ENCODE measurements at places on chromosomes 4 and X. TPM values are rescaled to one million over a fixed set of nuclear protein-coding genes. Genes with fewer than 3 reads are reported as not detected.

DNA sequence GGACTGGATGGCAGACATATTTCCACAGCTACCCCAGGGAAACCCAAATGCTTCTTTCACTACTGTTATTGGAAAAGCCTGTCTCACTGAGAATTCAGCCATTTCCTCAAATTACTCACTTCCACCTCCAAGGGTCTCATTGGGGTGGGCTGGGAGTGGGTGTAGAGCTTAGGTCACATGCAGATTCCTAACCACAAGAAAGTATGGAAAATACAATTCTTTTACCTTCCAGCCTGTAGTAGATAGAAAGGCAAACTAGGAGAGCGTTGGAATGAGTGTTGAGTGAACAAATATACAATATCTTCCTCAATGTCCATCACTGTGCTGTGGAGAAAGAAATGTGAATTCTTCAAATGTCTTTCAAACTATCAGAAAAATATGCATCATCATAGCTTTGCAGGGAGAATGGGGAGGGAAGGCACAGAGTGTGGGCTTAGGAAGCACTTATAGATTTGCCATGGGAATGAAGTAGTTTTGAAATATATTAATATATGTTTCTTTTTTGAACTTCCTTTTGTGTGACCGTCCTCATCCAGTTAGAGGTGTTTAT lies 245.3 kb upstream of the JADE1 start:
- no peak overlapping the region for H3K27ac ChIP-seq
- no peak for DNase-seq
- no peak overlapping the region for H3K4me3 ChIP-seq
- H3K27me3 ChIP-seq, result peaks cover 9% of the 10 kb centered on the region

- H3K27me3 ChIP-seq, result peaks cover 21% of the 10 kb centered on the region
- H3K4me1 ChIP-seq, result no peaks in the 10 kb centered on the region
- no peaks in the 10 kb centered on the region for H3K36me3 ChIP-seq
Measured at GRCh38 chr4:120658772-120659171, 263.8 kb downstream of the PRDM5 start.

GRCh38 chr4:167509551-167509950 lies 275.3 kb upstream of the SPOCK3 start:
- DNase-seq, result no peak
- no peaks in the 10 kb centered on the region for H3K36me3 ChIP-seq
- no peaks in the 10 kb centered on the region for H3K27me3 ChIP-seq

DNA sequence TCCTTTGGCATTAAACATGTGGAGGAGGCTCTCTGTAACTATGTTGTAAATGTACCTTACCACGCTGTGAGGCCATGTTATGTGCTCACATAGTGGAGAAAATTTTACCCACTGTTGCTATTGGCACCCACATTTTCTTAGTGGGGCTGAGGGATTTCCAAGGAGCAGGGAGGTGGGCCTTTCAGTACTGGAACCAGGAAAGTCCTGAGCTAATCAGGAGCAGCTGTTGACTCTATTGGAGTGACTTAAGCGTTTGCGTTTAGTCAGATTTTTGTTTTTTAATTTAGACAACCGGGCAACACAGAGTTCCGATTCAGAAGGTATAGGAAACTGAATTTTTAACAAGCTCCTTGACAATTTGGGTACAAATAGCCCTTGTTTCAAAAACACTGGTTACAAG lies 30.7 kb upstream of the WDR17 start:
- no peak overlapping the region for H3K27ac ChIP-seq
- no peaks in the 10 kb centered on the region for H3K4me1 ChIP-seq
- no peak overlapping the region for H3K4me3 ChIP-seq
- H3K27me3 ChIP-seq, result no peaks in the 10 kb centered on the region
- peaks cover 2% of the 10 kb centered on the region for H3K36me3 ChIP-seq
- no peak for DNase-seq

- no peaks in the 10 kb centered on the region for H3K36me3 ChIP-seq
- no peak overlapping the region for H3K27ac ChIP-seq
- no peaks in the 10 kb centered on the region for H3K27me3 ChIP-seq
- no peak overlapping the region for H3K4me3 ChIP-seq
Measured at GRCh38 chr4:164239976-164240375, 514.0 kb upstream of the SMIM31 start.

DNA sequence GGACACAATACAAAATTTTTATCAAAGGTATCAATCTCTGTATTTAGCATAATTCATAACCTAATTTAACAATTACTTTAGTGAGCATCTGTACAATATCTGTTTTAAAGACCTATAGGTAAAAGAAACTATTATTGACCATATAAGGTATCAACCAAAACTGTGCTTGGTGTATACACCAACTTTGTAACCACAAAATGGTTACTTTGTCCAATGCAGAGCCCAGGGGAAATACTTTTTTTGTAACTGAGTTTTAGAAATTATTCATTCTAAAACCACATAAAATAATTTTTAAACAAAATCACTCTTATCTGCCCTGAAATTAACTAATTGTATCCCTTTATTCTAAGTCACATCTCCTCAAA lies 5.0 kb downstream of the CXXC4 start:
- H3K36me3 ChIP-seq, result no peaks in the 10 kb centered on the region
- no peak overlapping the region for H3K27ac ChIP-seq
- no peak for DNase-seq
- H3K27me3 ChIP-seq, result peaks cover 65% of the 10 kb centered on the region

DNA sequence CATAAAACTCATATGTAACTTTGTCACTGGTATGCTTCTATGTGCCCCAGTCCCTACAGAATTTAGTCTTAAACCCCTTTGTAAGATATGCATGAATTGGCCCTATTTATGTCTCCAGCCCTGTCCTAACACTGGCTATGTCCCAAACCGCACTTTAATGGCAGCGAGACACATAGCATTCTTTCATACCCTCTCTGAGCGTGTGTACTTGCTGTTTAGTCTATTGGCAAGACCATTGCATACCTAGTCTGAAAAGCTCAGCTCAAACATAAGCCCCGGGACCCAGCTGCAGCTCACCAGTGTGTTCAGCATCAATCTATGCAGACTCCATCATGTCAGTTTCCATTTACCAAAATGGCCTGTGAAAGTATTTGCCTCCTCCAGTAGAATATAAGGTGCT lies 1018.4 kb upstream of the TENM3 start:
- no peaks in the 10 kb centered on the region for H3K4me1 ChIP-seq
- no peaks in the 10 kb centered on the region for H3K27me3 ChIP-seq
- H3K4me3 ChIP-seq, result no peak overlapping the region
- no peak for DNase-seq
- no peaks in the 10 kb centered on the region for H3K36me3 ChIP-seq
- H3K27ac ChIP-seq, result no peak overlapping the region

GRCh38 chr4:39792529-39792928 lies 94.6 kb downstream of the UBE2K start:
- H3K4me1 ChIP-seq, result no peaks in the 10 kb centered on the region
- DNase-seq, result no peak
- no peak overlapping the region for H3K27ac ChIP-seq
- no peaks in the 10 kb centered on the region for H3K27me3 ChIP-seq
- H3K4me3 ChIP-seq, result no peak overlapping the region

DNA sequence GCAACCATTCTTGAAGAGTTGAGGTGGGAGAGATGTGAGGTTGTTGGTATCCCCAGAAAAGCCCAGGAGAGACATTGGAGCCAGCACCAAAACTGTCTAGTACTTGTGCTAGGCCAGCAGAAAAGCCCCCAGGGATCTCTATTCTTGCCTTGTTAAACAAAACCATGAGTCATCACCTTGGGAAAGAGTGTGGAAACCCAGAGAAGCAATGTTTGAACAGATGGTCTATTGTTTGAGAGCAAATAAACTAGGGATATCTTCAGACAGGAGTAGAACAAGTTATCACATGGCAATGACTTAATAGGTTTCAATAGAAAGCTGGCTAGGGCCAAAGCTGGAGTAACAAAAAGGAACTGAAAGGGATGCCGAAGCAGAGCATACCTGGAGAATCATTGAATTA lies 195.7 kb upstream of the CASK start:
- H3K27ac ChIP-seq, result no peak overlapping the region
- H3K27me3 ChIP-seq, result peaks cover 7% of the 10 kb centered on the region
- no peak for DNase-seq
- no peaks in the 10 kb centered on the region for H3K4me1 ChIP-seq

GRCh38 chr4:40238700-40239548 lies 42.1 kb downstream of the RHOH start:
- H3K4me1 ChIP-seq, result peaks cover 97% of the 10 kb centered on the region
- peak; percentile 78 for DNase-seq
- peak overlapping the region; percentile 95 for H3K4me3 ChIP-seq

DNA sequence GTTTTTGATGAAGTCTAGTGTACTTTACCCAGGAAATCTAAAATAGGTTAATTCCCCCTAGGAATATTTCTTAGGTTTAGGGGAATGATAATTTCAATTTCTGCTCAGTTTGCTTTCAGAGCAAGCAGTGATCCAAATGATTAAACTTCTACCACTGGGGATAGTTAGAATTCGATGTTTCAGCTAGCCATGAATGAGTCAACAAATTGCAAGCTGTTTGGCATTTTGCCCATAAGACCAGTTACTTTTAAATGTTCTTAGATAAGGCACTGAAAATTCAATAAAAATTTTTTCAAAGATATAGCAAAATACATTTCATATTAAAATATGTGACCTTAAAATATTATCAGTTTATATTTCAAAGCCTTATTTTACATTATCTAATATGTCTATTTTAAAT lies 993.6 kb downstream of the ARAP2 start:
- H3K4me3 ChIP-seq, result no peak overlapping the region
- no peaks in the 10 kb centered on the region for H3K36me3 ChIP-seq
- no peak for DNase-seq
- H3K27me3 ChIP-seq, result no peaks in the 10 kb centered on the region

- no peaks in the 10 kb centered on the region for H3K36me3 ChIP-seq
- H3K4me3 ChIP-seq, result no peak overlapping the region
- H3K27ac ChIP-seq, result no peak overlapping the region
- H3K4me1 ChIP-seq, result no peaks in the 10 kb centered on the region
- DNase-seq, result no peak
- H3K27me3 ChIP-seq, result peaks cover 8% of the 10 kb centered on the region
Measured at GRCh38 chr4:102438396-102439235, 62.5 kb upstream of the NFKB1 start.

GRCh38 chr4:96016634-96017299 lies 176.9 kb downstream of the PDHA2 start:
- no peaks in the 10 kb centered on the region for H3K4me1 ChIP-seq
- no peak overlapping the region for H3K4me3 ChIP-seq
- no peak overlapping the region for H3K27ac ChIP-seq
- DNase-seq, result no peak

GRCh38 chr4:20506827-20507226 lies 193.4 kb upstream of the PACRGL start:
- no peak overlapping the region for H3K4me3 ChIP-seq
- no peaks in the 10 kb centered on the region for H3K36me3 ChIP-seq
- peaks cover 5% of the 10 kb centered on the region for H3K27me3 ChIP-seq
- no peaks in the 10 kb centered on the region for H3K4me1 ChIP-seq
- no peak overlapping the region for H3K27ac ChIP-seq

GRCh38 chr4:120445186-120445585 lies 378.5 kb upstream of the MAD2L1 start:
- H3K27me3 ChIP-seq, result peaks cover 5% of the 10 kb centered on the region
- no peak overlapping the region for H3K4me3 ChIP-seq
- no peak overlapping the region for H3K27ac ChIP-seq

MAGEA12 gene
- total RNA-seq, result not detected

COX7B gene
- total RNA-seq, result 148 TPM

CXCL11 gene
- total RNA-seq, result not detected

ZNF674 gene
- 4.3 TPM for total RNA-seq

IGSF1 gene
- not detected for total RNA-seq

BRS3 gene
- total RNA-seq, result not detected

FAM47A gene
- total RNA-seq, result not detected

SGCB gene
- 18.2 TPM for total RNA-seq

UGT8 gene
- total RNA-seq, result 0.22 TPM

Data from activated T-cell treated with anti-CD3 and anti-CD28 coated beads, Interleukin-2, amount 50 U/mL, for 72 hours (primary cell).